ENCODE measurements at places on chromosomes 1 and 21.

GRCh38 chr1:32619701-32620485, 30.5 kb downstream of the ZBTB8OS start:
- no peak for DNase-seq

GRCh38 chr1:164718821-164719220, 159.8 kb downstream of the PBX1 start:
- DNase-seq: no peak

- no peak for DNase-seq
Measured at GRCh38 chr1:66563094-66563800, 29.3 kb downstream of the SGIP1 start.

GRCh38 chr1:92482665-92483609, 3.8 kb downstream of the GFI1 start:
- no peak for DNase-seq

DNA sequence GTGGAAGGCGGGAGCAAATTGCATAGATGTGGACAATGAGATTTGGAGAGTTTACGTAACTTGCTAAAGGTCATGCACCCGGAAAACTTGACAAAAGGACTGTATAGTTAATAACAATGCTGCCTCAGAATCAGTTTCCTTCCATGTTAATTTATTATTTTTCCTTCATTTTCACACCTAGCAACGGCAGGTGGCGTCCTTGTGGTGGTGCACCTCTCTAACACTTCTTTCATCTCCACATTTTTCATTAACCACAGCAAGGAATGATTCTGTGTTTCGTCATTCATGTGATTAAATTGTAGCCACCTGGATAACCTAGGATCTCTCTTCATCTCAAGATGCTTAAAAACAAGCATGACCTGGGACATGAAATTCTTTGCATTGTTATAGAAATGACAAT, 2133.0 kb downstream of the NCAM2 start:
- no peak for DNase-seq
